ENCODE measurements at places on chromosomes 11 and 22.

DNA sequence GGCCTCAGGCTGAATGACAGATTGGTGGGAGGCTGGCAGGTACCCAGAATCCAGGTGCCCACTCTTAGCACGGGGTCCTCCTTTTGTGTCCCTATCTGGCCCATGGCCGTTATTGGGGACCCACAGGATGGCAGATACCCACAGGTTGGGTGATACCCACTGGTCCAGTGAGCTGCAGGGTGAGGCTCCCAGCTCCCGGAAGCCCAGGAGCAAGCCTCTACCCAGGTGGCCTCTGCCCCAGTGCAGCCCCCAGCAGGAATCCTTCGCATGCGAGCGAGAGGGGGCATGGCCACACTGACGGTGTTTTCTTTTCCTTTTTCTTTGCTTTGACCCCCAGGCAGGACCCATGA lies 116.1 kb downstream of the PHF21B start:
- no peak for DNase-seq

GRCh38 chr11:118010738-118011461 lies 24.7 kb downstream of the IL10RA start:
- no peak for DNase-seq

DNA sequence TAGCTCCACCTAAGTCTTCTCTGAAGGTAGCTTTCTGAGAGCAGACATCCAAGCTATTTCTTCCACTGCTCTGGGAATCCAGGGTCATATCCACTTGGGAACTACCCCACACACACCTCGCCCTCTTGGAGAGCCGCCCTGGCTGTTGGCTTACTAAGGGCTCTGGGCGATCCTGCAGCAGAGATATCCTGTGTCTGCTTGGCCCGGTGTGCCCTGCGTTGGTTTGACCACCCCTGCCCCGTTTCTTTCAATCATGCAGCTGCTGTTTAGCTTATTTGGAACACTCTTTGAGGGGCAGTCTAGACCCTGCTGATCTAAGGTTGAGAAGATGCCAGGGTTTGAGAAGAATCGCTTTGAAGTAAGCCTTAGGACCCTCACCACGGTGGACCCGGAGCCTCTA lies 17.4 kb upstream of the SCUBE1 start:
- no peak for DNase-seq

- DNase-seq, result no peak
These were observed 140.1 kb downstream of the TRIM44 start for GRCh38 chr11:35802672-35803071.

DNA sequence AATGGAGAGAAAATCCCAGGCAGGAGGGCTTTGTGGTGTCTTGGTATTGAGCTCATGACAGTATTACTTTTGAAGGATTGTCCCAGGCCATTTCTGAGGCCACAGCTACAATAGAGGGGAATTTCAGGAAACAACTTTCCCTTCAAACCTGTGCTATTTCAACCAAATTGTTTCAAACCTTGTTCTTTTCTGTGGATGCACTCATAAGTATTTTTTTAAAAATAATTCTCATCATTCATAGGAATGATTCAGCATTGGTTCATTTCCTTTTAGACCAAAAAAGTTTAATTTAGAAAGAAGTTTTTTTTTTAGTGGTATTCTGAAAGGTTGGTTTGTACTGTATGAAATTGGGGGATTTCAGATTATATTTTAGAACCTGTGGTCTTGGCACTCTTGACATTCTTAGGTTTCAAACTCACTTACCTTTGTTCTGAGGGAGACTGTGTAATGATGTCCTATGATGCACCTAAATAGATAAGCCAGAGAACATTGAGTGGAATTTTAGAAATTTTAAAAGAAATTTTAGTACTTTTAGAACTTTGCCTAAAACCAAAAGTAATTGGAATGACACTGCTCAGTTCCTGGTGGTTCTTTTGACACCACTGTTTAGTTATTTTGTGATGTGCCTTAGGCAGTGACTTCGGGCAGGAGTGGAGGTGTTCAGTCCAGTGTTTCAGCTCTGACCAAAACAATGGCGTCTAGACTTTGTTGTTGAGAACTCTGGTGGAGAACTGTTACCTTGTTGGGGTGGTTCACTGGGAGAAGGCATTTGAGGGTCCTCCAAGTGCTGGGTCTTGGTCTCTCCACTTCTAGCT lies 12.2 kb downstream of the TEAD1 start:
- no peak for DNase-seq

- no peak for DNase-seq
These were observed 71.1 kb downstream of the PRCP start for GRCh38 chr11:82829101-82829500.

- peak; percentile 67 for DNase-seq
These were observed 901 bp upstream of the KMT2A start for GRCh38 chr11:118435290-118435892.

DNA sequence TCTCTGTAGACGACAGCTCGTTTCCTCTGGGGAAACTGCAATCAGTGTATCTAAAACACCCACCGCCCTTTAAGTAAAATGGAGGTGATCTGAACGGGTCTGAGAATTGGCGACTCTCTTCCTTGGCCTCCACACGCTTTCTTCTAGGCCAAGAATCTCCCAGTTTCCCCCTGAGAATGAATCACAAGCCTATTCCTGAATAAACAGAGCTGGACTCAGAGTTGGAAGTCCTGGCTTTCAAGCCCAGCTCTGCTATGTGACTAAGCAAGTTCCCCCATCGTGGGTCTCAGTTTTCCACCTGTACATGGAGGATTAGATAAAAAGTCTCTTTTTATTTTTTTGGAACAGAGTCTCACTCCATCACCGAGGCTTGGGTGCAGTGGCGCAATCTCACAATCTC lies 200.4 kb downstream of the MN1 start:
- no peak for DNase-seq

DNA sequence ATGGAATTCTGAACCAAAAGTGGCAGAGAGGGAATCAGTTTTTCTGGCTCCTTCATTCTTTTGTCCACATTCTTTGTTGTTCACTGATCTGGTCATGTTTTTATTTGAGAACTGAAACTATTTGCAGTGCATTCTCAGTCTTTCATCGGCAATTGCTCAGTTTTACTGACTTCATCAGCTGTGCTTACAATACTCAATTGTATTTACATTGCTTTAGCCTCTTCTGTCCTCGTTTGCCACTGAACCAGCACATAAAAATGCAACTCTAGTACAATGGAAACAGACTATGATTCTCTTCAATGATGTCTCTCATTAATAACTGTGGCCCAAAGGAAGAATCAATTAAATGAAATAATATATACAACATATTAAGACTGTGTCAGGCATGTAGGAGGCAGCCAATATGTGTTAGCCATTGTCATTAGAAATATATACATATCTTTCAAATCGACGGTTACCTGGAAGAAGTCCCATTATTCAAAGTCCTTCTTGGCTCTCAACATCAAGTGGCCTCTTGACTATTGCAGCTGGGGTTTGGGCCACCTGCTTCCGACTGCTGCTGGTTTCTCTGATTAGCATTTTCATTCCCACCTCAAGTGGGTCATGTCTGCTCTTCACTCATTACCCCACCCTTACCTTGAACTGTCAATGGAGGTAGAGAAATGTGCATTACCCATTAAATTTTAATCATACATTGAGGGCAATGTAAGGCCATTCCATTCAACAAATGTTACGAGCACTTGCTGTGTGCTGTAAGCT lies 600.1 kb downstream of the INSC start:
- DNase-seq, result peak; percentile 97

GRCh38 chr11:65862191-65862735 lies 2.0 kb downstream of the MUS81 start:
- DNase-seq, result no peak

DNA sequence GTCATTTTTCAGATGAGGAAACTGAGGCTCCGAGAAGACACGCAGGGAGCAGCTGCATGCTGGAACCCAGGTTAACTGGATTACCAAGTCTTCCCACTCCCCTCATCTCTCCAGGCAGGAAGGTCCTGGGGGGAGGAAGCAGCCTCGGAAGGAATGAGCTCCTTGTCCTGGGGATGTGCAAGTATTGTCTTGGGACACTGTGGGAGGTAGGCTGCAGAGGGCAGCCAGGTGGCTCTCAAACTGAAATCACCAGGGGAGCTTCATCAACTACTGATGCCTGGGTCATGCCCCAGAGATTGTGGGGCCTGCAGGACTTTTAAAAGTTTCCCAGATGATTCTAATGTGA lies 7.6 kb downstream of the GDPD5 start:
- no peak for DNase-seq

DNA sequence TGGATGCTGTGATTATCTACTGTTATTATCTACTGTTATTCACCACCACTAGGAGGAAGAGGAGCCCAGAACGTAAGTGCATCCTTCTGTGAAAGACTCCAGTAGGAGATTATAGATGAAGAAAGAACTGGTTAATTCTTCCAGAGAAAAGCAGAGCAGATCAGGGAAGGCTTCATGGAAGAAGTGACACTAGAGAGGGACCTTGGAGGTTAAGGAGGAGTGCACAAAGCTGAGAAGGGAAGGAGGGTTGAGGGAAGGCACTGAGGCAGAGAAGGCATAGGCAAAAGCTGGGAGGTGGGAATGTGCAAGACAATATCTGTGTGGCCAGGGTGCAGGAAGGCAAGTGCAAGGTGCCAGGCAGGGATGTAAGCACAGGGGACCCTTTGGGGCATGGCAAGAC lies 13.5 kb downstream of the CRYBB1 start:
- DNase-seq, result no peak

- DNase-seq, result no peak
These were observed 11.1 kb downstream of the RANGAP1 start for GRCh38 chr22:41274856-41275255.

DNA sequence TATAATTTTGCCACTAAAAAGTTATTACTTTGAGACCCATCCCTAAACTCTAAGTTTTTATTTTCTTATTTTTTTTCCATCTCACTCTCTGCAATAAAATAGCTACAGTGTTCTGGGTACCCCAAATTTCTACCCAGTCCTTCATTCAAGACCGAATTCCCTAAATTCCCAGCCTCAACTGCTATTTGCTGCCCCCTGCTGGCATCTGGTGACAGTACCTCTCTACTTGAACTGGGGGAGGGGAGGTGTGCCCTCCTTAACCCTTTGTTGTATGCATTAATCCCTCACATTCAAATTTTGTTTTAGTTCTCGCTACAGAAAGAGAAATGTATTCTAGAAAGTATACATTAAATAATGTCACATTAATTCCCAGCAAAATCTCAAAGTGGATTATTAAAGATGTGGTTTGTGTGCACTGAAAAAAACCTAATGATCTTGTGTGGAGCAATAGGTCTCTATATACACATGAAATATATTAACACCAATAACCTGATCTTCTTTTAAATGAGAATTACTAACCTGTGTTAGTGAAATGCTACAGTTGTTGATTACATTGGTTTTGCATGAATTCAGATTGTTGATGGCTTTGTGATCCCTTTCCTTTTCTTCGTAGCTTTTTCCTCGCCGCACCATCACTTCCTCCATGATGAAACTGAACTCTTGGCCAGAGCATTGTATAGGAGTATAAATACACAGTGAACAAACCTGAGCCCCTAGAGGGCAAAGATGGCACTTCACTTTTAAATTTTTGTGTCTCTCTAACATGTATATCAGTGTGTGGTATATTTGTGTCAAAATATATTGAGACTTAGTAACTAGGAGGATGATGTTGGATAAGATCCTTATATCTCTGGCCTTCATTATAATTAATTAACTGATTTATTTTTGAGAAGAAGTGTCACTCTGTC lies 590.0 kb downstream of the METTL15 start:
- peak; percentile 31 for DNase-seq
